ENCODE measurements at places on chromosomes 4 and X.

DNA sequence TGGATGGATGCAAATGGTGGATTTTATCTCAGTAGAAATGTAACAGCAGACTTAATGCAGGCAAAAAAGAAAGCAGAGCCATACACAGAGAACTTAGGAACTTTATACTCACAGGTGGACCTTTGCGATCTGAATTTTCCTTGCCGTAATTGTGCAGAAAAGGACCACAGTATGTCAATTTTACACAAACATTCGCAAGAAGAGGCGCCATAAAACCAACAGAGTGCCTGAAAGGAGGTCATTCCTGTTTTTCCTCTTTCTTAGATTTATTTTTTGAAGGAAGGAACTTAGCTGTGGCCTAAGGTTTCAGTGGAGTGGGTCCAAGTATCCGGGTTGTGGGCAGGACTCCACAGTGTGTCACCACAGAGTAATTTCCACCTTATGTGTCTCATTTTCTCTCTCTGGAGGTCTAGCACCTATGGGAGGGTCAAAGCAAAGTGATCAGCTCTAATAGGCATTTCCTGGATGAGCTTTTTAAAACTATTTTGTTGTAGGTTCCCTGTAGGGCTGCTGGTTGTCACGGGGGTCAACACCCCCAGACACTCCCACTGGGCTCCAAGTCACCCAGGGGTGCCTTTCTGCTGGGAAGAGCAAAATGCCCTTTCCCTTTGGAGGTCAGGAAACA lies 24.7 kb upstream of the PBDC1 start:
- DNase-seq: peak; percentile 22

- DNase-seq: no peak
Observed at GRCh38 chrX:115065304-115065703, 47.9 kb upstream of the IL13RA2 start.

DNA sequence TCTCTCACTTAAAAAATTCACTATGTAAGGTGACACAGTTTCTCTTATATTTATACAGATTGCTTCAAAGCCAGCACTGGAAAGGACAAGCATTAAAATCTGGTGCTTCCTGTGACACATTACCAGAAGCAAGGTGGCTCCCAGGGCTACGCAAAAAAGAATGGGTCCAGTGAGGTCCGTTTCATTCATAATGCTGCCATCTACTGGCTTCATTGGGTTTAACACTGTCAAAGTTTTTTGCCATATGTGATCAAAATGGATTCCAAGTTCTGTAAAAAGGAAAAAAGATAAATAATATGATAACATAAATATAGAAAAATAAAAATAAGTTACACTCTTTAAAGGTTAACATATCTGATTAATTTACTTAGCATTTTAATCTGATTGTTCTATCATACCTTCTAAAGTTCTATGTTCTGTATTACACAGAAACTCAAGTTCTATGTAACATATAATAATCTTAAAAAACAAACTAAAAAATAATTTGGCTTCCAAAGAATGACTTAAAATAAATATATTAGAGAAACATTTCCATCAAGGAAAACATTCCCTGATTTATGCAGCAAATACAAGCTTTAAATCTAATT lies 22.1 kb downstream of the YIPF7 start:
- DNase-seq: peak; percentile 6

GRCh38 chr4:17283832-17284231 lies 228.1 kb downstream of the QDPR start:
- no peak for DNase-seq

GRCh38 chrX:14398725-14399124 lies 130.6 kb upstream of the GLRA2 start:
- peak; percentile 11 for DNase-seq

DNA sequence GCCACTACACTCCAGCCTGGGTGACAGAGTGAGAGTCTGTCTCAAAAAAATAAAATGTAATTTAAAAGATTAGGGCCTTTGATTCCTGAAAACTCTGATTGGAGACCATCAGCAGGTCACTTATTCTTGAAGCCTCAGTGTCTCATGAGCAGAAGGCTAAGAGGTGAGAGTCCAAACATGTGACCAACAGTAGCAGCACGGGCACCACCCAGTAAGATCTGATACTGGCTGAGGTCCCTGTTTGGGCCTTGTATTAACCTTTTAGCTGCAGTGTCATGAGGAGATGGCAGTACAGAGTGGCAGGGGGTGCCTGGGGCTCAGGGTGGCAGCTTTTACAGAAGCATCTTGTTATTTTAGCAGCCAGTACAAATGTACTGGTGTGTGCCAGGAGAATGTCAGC lies 89.3 kb downstream of the FHDC1 start:
- DNase-seq: no peak

- DNase-seq: no peak
Observed at GRCh38 chr4:71261633-71262121, 77.1 kb upstream of the SLC4A4 start.

GRCh38 chrX:30863974-30864373 lies 25.1 kb downstream of the TAB3 start:
- peak; percentile 5 for DNase-seq

DNA sequence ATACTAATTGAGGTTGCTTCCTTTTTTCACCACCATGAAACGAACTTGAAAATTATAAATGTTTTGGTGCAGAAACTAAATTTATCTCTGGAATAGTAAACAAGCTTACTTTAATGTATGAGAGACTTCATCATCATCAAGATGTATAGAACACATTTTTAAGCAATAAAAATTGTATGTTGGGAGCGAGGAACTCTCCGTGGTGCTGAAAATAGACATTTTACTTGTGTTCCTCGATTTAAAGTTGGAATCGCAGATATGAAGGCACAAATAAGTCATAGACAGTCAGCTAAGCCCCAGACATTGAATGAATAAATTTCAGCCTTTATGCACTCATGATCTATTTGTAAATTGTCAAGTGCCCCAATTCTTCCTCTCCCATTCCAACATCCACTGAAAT lies 310.7 kb downstream of the STK32B start:
- no peak for DNase-seq

GRCh38 chr4:78426972-78427371 lies 124.6 kb upstream of the ANXA3 start:
- DNase-seq: no peak

GRCh38 chr4:101414496-101414895 lies 67.2 kb upstream of the PPP3CA start:
- no peak for DNase-seq

DNA sequence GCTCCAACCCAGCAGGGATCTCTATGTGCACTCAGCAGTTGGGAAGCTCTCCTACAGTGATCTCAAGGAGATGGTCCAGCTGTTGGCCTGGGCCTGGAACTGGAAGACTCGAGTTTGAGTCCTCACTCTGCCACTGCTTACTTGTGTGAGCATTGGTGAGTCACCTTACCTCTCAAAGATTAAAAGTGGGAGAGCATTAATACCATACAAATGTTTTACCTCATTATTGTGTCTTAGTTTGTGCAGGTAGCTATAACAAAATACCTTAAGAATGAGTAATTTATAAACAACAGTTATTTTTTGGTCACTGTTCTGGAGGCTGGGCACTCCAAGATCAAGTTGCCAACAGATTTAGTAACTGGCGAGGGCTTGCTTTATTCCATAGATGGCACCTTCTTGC lies 21.4 kb upstream of the ZNF827 start:
- DNase-seq: no peak

Data from HCEC 1CT (cell line).